Fibroblast of skin of left quadriceps (primary cell): ENCODE measurements at places on chromosomes 11 and 22.

DNA sequence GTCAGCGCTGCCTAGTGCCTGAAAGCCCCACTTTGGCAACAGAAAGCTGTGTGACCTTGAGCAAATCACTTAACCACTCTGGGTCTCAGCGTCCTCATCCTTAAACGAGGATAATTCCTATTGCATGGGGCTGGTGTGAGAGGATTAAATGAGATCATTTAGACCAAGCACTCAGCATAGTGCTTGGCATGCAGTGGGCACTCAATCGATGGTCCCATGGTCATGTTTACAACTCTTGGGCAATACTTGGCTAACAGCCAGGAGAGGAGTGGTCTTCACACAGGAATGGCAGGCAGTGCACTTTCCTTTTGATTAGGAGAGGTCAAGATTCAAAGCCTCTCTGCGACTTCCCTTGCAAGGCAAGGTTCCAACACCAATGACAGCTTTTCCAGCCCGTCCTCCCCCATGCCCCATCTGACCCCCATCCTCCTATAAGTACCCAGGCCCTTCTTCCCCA lies 14.1 kb downstream of the TNKS1BP1 start:
- DNase-seq = no peak

GRCh38 chr22:25113316-25113721 lies 86.3 kb upstream of the CRYBB3 start:
- DNase-seq = no peak

DNA sequence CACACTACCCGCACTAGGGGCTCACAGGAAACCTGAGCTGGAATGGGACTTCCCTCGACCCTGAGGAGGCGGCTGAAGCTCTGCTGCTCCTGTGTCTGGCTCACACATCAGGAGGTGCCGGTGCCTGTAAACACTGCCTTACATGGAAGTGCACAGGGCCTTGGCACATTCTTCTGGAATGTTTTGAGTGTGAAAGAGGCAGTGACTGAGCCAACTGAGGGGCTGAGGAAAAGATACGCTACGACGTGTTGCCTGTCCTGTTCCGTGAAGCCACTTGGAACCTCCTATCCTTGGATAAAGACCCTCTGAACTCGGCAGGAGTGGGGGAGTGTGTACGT lies 10.5 kb downstream of the TXN2 start:
- no peak for DNase-seq

DNA sequence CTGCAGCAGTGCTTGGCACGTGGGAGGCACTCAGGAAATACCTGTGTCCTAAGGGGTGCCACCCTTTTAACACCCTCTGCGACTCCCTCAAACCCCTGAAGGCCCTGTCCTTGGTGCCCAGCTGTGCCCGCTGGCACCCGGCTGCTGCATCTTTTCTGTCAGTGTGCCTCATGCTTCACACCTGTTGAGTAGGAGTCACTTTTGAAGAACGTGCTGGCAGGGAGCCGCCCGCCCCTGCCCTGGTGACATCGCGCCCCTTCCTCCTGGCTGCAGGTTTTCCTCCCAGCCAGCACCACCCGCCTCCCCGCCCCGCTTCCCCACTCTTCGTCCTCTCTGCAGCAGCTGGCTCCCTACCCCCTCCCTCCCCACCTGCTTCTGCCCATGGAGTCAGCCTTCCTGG lies 17.8 kb downstream of the FRMD8 start:
- no peak for DNase-seq

GRCh38 chr22:20013382-20013871 lies 3.2 kb downstream of the ARVCF start:
- DNase-seq = peak; percentile 16

- DNase-seq = no peak
Observed at GRCh38 chr11:95104121-95104830, 14.6 kb downstream of the ENDOD1 start.

- DNase-seq = no peak
Observed at GRCh38 chr11:75689863-75690609, 21.2 kb upstream of the MAP6 start.

GRCh38 chr11:66564538-66564937 lies 3.9 kb downstream of the CTSF start:
- DNase-seq = no peak

- DNase-seq = no peak
Observed at GRCh38 chr11:109998921-109999320, 94.3 kb upstream of the ZC3H12C start.

- DNase-seq = no peak
Observed at GRCh38 chr22:45704648-45705047, 33.0 kb downstream of the ATXN10 start.

GRCh38 chr22:48432781-48433518 lies 1394.7 kb downstream of the BRD1 start:
- DNase-seq = no peak

- DNase-seq = peak; percentile 50
Observed at GRCh38 chr11:1771700-1772099, 8.0 kb upstream of the CTSD start.

DNA sequence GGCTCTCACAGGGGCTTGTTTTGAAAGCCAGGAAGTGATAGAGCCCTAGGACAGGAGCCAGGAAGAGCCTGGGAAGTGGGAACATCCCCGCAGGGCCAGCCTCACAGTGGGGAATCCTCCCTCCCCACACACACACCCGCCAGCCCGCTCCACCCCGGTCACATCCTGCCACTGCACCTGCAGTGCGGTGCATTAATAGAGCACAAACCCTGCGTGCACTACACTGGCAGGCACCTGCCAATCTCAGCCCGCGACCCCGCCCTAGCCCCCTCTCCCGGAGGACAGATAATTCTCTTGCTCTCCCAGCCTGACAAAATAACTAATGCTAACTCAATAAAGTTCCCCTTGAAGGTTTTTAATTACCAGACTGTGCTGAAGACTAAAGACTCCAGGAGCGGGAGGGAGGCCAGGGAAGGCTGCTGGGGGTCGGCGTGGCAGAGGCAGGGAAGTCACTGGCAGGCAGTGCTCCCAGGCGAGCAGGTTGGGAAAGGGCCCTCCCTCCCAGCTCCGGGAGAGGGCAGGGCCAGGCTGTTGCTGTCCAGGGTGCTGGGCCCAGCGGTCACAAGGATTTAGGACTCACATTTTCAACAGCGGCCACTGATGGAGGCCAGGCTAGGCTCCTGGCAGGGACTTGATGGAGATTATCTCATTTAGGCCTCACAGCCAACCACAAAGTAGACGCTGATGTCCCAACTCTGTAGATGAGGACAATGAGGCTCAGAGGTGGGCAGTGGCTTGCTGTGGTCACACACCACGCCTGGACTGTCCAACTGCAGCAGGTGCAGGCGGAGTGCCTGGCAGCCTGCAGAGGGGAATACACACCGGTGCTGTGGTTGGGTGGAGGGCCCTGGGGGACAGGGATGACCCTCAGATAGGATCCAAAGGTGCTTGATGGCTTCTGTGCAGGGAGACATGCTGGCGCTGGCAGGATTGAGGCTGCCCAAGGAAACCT lies 23.9 kb upstream of the TCF20 start:
- no peak for DNase-seq

- DNase-seq = no peak
Observed at GRCh38 chr22:36433318-36434231, 45.8 kb upstream of the MYH9 start.

- DNase-seq = no peak
Observed at GRCh38 chr11:11252403-11252802, 100.6 kb downstream of the CSNK2A3 start.

GRCh38 chr11:67641338-67642172 lies 2.0 kb upstream of the TBX10 start:
- DNase-seq = no peak

DNA sequence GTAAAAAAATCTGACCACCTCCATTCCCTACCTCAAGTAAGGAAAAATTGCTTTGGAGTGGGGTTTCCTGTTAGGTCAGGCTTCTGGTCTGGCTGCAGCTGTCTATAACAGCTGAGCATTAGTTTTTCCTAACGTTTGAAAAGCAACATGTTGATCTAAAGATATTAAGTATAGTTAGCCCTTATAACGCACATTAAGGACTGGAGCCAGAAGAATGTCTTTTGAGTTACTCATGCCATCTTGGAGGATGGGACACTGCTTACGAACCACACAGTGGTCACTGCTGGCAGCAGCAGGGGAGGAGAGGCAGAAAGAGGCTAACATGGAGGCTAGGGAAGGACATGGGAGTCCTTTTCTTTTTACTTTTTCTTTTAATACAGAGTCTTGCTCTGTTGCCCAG lies 44.1 kb upstream of the GDPD4 start:
- peak; percentile 24 for DNase-seq
